ENCODE measurements at places on chromosomes 3 and 15.
A peak's percentile ranks its signal among the peaks of the same experiment; 100 is the strongest.

GRCh38 chr15:42270551-42270950 is 2.5 kb upstream of the GANC start:
- no peak for DNase-seq

DNA sequence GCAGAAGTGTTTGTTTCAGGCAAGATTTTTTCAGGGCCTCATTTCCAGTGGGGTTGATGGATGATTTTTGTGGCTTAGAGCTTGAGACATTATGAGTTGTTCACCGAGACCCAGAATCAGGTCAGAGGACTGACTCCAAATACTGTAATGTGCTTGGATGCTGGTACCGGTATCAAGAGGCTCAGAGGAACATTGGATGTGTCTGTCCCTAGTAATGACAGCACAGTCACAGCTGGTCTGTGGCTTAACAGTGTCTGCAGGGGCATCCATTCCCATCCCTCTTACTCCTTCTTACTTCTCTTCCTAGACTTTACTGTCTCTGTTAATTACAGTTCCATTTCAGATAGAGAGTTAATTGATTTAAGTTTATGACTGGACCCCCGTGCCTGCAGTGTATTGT is 107.8 kb downstream of the PTPRG start:
- DNase-seq, result no peak

- no peak for DNase-seq
Measured at GRCh38 chr3:175065497-175065896, 206.4 kb downstream of the NAALADL2 start.

- no peak for DNase-seq
Measured at GRCh38 chr3:13187593-13187992, 114.4 kb upstream of the IQSEC1 start.

DNA sequence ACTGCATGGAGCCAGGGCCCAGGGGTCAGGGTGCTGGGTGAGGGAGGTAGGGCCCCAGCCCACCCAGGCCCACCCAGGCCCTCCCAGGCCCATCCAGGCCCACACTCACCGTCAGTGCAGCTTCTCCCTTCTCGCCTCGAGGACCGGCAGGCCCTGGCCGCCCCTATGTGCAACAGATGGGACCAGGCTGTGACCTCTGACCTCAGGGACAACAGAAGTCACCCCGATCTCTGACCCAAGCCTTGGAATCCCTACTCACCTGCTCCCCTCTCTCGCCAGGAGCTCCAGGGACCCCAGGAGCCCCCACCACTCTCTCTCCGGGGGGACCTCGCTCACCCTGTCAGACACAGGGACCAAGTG is 2.8 kb upstream of the UCN2 start:
- no peak for DNase-seq

DNA sequence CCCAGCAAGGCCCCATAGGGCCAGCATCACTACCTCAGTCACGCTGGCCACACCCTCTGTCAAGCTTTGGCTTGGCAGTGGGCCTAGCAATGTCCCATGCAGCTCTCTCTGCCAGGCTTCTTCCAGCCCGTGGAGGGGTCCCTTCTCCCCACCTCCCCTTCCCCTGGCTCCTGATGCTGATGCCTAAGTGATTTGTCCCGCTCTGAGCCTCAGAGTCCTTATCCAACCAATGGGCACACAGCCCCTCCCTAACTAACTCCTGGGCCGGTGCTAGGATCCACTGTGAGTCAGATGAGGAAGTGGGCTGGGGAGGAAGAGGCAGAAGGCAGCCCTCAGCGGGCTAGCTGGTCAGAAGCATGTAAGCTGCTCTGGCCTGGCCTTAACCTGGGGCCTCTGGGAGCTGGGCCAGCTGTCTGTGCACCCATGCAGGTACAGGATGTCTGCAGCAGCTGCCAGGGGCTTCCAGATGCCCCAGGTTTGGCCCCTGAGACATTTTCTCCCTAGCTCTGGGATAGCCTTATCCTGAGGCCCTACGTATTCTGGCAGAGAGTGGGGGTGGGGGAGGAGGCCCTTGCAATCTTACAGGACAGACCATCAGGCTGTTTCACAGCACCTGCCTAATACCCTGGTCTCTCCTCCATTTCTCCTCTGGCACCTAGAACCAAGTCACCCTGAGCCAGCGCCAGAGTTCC is 740 bp upstream of the ZBTB47 start:
- DNase-seq, result peak; percentile 20

DNA sequence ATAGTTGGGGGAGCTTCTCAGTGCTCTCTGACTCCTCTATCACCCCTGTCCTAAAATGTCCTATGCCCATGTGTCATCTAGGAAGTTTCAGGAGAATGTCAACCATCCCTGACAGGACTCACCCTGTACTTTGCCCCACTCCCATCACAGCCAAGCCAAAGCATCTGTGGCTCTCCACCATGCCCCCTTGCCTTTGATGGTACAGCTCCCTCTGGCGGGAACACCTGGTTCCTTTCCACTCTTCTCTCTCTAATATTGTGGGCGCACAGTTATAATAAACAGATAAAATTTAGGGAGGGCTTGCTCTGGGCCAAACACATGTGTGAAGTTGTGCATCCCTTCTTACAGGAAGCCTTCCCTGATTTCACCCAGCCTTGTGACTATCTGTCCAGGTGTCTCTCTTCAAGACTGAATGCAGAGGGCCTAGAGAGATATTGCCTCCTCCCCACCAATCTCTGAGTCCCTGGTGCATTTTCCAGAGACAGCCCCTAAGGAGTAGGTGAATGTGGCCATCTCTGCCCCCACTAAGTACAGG is 62.8 kb downstream of the ISG20 start:
- DNase-seq, result no peak

DNA sequence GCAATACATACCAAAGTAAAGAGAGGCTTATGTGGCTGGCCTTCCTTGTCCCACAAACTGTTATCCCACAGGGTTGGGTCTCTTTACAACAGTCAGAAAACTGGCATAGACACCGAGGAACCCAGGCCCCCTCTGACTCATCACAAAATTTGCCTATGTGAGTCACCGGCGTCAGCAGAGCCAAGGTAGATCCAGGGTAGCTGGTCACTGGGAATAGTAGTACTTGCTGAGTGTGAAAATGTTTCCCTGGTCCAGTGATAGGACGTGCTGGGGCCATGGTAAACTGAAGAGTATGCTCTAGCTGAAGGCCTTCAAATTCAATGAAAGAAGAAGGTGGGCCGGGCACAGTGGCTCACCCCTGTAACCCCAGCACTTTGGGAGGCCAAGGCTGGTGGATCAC is 27.1 kb upstream of the SKIL start:
- no peak for DNase-seq

GRCh38 chr3:126391631-126392030 is 3.1 kb upstream of the CFAP100 start:
- DNase-seq, result no peak

- DNase-seq, result no peak
Measured at GRCh38 chr3:50238549-50239026, 2.6 kb downstream of the GNAI2 start.
